ENCODE measurements at places on chromosomes 5 and 9. TPM values are rescaled to one million over a fixed set of nuclear protein-coding genes. Genes with fewer than 3 reads are reported as not detected.

Gene GARIN3
- not detected for total RNA-seq

Gene ESM1
- not detected for total RNA-seq

Gene SPINK13
- 1.8 TPM for total RNA-seq

GRCh38 chr9:7033076-7034045 is 275.6 kb downstream of the KDM4C start:
- peak; percentile 13 for DNase-seq

DNA sequence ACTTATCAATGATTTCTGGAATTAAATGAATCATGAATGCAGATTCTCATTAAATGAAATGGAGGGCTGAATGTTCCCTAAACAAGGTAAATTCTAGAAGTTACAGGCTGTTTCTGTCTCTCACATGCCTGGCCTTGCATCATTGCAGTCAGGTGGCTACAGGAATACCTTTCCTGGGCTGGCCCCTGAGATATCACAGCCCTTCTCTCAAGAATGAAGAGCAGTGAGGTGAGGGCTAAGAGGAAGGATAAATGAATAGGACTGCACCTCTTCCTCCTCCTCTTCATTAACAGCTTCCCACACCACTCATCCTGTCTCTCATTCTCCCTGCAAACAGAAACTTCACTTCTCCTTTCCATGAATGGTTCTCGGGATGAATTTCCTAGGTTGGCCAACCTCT is 22.5 kb downstream of the ARHGEF28 start:
- DNase-seq, result peak; percentile 53

Gene ZFP37
- 5.2 TPM for total RNA-seq

Gene APBA1
- total RNA-seq, result 0.55 TPM

DNA sequence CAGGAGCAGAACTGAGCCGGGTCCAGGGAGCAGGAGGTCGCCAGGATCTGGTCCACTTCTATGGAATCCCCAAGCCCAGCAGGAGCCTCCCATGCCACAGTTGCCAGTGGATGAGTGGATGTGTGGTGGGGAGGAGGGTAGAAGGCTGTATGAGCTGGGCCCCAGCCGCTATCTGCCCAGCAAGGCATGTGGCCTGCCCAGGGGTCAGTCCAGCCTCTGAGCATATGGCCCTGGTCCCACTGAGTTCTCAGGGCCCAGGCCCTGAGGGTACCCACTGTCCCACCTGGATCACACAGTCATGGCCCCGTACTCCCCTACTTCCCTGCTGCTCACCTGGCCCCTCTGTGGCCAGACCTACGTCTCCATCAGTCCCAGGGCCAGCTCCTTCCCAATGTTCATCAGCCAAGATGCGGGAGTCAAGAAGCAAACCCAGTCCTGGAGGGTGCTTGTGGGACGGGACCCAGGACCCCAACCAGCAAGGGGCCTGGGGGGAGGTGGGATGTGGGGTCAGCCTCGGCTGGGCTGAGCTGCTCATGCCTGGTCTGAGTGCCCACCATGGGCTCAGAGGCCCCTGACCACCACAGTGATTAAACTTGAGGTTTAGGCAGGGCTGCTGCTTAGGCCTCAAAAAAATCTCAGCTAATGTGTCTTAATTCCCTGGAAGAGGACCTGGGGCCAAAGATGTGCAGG is 152.7 kb downstream of the COL23A1 start:
- DNase-seq, result no peak

DNA sequence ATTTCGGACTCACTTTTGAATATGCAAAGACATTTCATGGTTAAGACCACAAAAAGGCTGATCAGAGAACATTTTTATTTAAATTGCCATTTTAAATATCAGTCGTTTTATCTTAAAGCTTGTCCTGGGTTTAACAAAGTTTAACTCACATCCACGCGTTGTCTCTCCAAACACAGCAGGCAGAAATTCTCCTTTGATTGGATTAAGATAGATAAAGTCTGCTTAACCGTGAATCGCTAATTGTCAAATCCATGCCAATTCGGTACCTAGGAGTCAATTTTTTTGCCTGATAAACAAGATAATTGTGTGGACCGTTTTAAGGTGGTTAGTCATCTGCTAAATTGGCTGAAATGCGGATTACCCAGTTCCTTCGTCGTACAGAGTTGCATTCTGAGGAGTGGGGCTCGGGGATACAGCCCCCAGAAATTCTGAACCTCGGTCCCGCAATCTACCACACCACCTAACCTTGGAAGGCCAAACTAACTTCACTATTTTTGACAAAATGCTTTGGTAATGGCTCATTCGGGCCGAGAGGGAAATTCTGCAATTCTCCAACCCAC is 665 bp upstream of the BTF3 start:
- no peak for DNase-seq

Data from renal cortical epithelial cell (primary cell).